Activated T-helper 17 cell treated with anti-CD3 and anti-CD28 coated beads, Interleukin-2, amount 50 U/mL, for 72 hours (primary cell): ENCODE measurements at places on chromosomes 1 and 21. TPM values are rescaled to one million over a fixed set of nuclear protein-coding genes. Genes with fewer than 3 reads are reported as not detected.

DNA sequence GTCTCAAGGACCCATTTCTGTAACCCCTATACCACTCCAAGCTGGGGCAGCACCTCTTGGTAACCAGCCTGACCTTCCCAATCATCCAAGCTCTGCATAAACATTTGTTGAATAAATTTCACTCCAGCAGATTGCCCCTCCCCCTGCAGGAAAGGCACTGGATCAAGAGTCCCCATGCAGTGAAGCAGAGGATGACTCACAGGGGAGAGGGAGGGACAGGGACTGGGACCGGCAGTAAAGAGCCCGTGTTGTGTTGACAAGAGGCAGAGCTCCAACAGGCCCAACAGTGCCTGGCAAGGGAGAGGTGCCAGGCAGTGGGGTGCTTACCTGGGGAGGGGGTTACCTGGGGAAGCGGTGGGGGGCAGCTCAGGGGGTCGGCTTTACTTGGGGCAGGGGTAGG is 32.3 kb downstream of the SLC9A1 start:
- ATAC-seq = no peak

- no peak for ATAC-seq
Measured at GRCh38 chr1:6137758-6138157, 42.4 kb downstream of the CHD5 start.

- ATAC-seq = peak; percentile 98
Measured at GRCh38 chr1:114458237-114458777, 52.7 kb downstream of the TRIM33 start.

GRCh38 chr1:118963456-118964430 is 24.4 kb downstream of the TBX15 start:
- no peak for ATAC-seq

DNA sequence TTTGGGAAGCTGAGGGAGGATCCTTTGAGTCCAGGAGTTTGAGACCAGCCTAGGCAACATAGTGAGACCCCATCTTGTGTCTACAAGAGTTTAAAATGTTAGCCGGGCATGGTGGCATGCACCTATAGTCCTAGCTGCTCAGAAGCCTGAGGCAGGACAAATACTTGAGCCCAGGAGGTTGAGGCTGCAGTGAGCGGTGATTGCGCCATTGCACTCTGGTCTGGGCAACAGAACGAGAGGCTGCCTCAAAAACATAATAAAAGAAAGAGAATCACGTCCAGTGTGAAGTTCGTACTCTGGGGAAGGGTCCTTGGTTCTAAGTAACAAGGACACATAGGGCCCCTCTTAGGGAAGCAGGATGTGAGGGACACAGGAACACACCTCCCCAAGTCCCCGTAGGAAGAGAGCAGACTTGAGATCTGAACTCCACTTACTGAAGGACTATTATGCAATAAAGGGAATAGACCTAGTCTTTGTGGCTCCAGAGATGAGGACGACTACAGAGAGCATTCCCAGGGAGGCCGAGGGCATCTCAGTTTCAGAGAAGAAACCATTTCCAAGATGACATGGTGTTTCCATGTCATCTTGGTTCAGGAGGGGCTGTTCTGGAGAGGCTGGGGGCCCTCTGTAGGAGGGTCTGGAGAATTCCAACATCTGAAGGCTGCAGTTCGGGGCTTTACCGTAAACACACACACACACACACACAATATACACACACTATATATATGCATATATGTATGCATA is 10.8 kb upstream of the ENO1 start:
- ATAC-seq = no peak

DNA sequence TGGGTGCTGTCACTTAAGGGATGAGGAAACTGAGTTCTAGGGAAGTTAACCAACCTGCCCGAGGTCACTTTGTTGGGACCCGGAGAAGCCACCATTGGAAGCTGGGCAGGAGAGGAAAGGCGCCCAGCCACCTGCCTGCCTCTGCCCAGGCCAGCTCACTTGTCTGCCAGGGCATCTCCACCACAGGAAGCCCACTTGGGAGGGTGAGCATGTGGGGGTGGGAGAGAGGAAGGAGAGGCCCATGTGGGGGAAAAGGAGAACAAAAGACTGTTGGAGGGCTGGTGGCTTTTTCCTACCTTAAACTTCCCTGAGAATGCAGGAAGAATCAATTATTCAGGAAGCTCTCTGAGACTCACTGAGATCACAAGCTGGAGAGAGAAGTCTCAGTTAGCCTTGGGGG is 43.8 kb upstream of the SELENON start:
- ATAC-seq = no peak

- no peak for ATAC-seq
Measured at GRCh38 chr21:27764056-27764455, 797.2 kb upstream of the ADAMTS5 start.

DNA sequence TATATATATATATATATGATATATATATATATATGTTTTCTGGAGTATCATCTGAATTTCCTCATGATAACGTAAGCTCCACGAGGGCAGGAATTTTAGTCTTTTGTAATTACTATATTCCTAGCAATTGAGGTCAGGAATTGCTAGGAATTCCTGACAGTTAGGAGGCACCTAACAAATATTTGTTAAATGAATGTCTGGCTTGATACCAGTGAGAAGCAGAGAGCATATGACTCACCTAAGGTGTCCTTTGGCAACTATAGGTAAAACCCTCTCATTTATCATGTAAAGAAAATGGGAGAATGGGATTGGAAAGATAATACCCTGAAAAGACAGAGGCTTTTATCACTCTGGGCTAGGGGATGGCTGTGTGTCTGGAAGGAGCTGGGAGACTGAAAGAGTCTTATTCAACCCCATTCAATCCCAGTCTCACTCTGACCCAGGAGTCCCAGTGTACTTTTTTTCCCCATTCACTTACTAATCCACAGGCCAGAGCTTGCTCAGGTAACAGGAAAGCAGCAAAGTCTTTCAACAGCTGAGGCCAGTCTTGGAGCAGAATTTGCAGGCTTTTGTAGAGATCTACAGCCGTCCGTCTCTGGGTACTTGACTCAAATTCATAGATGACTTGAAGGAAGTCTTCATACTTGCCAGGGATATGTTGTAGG is 71.2 kb downstream of the DAP3 start:
- no peak for ATAC-seq

DNA sequence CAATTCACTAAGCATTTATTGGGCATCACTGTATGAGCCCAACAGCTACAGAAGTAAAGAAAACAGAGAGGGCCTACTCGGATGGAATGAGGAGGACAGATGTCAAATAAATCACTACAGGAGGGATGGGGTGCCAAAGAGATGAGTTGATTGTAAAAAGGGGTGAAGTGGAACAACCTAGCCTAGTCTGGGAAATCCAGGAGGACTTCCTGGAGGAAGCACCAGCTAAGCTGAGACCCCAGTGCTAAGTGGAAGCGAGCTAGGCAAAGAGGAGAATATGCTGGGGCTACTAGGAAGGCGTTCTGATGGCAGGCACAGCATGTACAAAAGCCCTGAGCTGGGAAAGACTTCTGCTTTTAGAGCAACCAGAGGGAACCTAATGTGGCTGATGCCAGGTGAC is 42.1 kb downstream of the TAS1R2 start:
- no peak for ATAC-seq

- no peak for ATAC-seq
Measured at GRCh38 chr1:28273216-28273860, 14.0 kb downstream of the SESN2 start.

DNA sequence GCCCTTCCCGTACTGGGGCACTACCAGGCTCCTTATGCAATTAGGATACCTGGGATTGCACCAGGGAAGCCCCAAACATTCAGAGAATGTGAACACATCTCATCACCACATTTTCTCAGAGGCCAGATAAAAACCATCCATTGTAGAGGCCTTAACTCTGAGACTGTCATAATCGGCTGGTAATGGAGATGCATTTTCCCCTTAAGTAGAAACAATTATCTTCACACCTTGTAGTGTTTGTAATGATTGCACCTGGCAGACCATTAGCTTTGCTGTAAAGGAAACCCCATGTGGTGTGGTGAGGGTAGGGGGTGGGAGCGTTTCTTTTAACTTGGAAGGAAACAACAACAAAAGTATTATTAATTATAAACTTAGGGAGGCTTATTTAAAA is 90.0 kb upstream of the TLR5 start:
- ATAC-seq = no peak

DNA sequence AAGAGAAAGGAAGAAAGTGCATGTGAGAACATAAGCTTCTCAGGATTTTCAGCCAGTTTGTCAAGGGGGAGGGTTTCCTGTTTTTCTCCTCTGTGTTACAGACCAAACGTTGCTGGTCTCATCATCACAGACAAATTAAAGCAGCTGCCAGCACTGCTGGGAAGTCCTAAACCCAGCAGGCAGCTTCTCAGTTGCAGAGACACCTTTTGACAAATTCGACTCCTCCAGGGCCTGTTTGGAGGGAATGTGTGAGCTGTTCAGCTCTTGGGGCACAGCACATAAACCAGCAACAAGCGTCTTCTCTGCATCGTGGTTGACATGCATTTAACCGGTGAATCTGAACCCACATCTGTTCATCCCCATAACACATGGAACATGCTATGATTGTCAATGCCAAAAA is 454.6 kb upstream of the RUNX1 start:
- ATAC-seq = no peak

DNA sequence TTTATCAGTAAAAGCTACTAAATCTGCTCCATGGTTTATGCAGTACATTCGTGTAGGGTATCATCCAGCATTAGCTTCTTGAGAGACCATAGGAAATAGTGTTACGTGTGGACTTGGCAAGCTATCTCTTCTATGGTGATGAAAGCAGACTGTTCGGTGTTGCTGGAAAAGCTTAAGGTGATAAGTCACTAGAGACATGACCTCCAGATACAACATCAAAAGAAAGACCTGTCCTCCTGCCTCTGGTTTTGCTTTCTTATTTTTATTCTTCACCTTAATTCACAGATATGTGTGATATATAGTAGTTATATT is 53.5 kb upstream of the S1PR1 start:
- no peak for ATAC-seq

DNA sequence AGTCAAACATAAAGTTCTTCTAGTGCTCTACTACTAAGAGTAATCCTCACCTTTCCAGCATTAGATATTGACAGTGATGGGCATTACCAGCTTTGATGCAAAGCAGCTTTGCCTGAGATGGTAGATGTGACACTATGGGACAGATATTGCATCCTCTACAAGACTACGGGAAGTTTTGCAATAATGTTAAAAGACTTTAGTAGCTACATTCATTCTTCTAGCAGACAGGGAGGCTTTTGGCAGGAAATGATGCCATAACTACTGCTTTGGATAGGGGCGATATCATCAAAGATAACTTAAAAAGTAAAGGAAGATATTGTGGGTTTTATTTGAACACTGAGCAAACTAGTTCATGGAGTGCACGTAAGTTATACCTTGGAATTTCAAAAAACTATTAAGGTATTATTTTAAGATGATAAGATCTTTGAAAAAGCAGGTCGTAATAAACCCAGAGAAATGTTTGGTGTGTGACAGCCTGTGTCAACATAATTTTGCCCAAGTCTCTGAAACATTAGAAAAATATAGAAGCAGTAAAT is 368.3 kb upstream of the TMPRSS15 start:
- no peak for ATAC-seq

DNA sequence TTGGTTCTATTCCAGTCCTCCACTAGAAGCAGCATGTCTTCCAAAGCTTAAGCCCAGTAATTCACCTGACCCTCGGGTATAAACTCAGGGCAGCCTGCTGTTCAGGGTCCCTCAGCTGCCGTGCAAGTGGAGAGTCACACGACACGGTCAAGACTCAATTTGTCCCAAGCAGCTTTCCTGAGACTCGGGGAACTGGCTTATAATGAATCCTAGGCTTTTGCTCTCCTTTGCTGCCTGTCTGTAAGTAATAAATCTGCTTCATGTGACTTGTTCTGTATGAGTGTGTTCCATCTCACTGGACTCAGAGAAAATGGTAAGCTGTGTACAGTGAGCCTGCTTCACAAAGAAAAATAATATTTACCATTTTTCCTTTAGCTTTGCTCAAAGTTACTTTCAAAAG is 119.8 kb downstream of the CYYR1 start:
- ATAC-seq = no peak

DNA sequence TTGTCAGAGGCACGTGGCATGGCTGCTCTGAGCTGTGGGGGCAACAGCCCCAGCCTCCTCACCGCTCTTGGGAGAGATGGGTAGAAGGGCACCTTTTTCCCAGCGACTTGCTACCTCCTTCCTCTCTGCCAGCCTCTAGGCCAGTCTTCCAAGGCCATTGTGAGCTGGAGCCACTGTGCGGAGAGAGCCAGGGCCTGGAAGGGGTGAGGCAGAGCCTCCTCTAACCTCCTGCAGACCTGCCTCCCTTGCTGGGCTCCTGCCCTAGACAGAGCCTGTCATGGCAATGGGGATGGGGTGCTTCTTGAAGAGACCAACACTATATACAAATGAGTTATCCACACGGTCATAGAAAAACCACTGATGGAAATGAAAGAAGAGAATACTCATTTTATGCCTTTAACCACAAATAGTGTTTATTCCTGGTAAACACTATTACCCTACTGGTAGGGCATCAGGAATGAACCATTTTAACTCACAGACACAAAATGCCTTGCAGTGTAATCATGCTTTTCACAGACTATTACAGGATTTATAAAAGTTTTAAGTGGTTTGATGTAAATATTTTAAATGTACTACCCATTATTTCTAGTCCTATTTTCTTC is 5.0 kb upstream of the IGFN1 start:
- ATAC-seq = peak; percentile 87

GRCh38 chr1:186730951-186731729 is 50.9 kb upstream of the PTGS2 start:
- ATAC-seq = no peak

GRCh38 chr1:27491748-27492700 is 2.1 kb upstream of the WASF2 start:
- ATAC-seq = no peak

Gene THBS3
- total RNA-seq = 26.8 TPM

Gene CRYBG2
- total RNA-seq = 0.37 TPM

Gene HES2
- 0.17 TPM for total RNA-seq

Gene TMCC2
- total RNA-seq = 3.5 TPM

Gene DBT
- 12.6 TPM for total RNA-seq

Gene LCE2A
- not detected for total RNA-seq

Gene CELA3A
- not detected for total RNA-seq

Gene SPRR4
- total RNA-seq = not detected

Gene CASZ1
- total RNA-seq = 2.6 TPM

Gene TDRD10
- not detected for total RNA-seq
